Fibroblast of lung (primary cell): ENCODE measurements at places on chromosomes 7 and 10.

GRCh38 chr7:100602889-100603725 lies 944 bp downstream of the PCOLCE start:
- peak; percentile 86 for DNase-seq

DNA sequence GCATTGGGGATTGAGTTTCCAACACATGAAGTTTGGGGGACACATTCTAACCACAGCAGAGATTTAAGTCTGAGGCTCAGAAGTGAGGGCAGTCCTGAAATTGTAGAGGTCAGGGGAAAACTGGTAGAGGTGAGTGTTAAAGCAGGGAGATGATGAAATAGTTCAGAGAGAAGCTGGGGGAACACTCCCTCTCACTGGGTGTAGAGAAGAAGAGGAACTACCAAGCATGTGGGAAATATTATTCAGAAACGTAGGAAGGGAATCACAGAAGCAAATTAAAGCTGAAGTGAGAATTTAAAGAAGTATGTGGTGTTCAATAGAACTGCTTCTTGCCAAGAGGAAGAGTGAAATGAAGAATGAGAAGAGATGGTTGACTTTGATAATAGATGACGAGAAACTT lies 121.5 kb upstream of the FAM3C start:
- DNase-seq, result no peak

DNA sequence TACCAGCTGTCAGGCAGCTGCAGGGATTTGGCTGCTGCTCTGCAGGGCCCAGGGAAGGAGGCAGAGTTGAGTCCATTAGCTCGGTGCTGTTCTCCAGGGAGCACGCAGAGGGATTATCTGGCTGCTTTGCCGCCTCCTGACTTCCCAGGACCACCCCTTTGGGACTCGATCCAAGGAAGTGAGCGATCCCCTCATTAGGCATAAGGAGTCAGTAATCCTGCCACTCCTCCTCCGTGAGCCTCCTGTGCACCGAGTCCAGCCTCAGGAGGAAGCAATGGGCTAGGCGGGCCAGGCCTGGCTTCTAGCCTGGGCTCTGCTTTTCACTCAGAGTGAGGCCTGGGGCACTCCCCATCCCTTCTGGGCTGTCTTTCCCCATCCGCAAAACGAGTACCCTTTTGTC lies 417.9 kb downstream of the RPS24 start:
- no peak for DNase-seq

DNA sequence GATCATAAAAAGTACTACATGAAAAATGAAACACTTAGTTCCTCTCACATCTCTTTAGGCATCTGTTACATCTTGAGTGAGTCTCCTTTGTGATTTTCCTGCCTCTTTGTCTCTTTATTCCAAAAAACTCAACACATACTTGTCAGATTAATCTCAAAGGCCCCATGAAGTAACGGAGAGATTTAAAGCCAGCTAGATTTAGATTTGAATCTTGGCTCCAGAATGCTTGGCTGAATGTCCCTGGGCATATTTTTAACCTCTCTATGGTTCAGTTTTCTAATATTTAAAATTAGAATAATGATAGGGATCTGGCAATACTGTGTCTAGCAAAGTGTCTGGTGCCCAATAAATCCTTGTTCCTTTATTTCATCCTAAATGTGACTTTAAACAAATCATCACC lies 140.0 kb downstream of the DGKB start:
- no peak for DNase-seq

DNA sequence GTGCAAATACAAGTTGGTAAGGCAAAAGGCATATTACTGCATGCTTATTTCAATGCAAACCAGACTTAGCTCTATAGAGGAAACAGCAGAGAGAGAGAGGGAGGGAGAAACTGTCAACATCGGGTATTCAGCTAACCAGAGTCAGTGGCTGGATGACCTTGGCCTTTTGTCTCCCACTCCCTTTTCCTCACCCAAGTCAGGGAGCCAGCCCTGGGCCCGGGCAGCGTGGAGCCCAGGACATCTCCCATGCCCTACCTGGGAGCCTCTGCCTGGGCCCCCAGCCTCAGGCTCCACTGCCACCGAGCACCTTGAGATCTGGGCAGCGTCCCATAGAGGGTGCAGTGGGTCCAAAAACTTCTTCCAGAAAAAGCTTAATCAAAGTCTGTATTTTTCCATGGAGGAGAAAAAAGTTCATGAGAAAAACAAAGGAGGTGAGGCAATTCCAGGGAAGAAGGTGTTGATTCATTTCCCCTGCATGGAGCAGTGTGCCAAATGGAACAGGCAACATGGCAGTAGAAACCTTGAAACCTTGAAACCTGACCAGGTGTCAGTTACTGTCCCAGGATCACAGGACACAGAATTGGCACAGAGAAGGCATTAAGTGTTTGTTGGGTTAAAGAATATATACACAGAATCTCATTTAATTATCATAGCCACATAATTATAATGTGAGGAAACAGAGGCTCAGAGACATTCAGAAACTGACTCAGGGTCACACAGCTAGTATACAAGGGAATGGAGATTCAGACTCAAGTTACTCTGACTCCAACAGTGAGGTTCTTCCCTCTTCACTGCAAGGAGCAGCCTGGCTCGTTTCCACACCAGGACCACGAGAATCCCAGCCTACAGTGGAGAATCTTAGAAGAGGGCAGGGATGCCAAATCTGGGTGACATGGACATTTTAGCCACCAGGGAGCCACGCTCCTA lies 5.8 kb upstream of the NCOA4 start:
- no peak for DNase-seq

DNA sequence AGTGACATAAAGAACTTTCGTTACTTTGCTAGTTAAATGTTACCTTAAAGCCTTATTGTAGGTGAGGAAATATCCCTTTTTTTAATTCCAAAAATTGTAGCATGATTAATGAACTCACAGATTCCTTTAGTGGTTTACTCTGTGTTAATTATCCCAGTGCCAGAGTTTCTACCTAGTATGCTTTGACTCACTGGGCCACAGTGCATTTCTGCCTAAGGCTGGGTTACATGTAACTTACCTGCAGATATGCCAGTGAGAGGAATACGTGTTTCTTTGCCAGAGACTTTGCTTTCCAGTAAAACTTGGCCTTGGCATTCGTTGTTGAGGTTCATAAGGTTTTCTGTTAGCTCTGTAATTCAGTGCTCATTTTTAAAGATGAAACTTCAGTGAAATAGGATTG lies 380.8 kb upstream of the LRGUK start:
- DNase-seq, result no peak
